ENCODE measurements at places on chromosomes 5 and 9. TPM values are rescaled to one million over a fixed set of nuclear protein-coding genes. Genes with fewer than 3 reads are reported as not detected.

Gene FOXI1
- not detected for total RNA-seq

Gene EDIL3
- total RNA-seq, result 442 TPM

Gene ZNF782
- 7.6 TPM for total RNA-seq

Gene HK3
- total RNA-seq, result not detected

Gene DYNC2I2
- 47.4 TPM for total RNA-seq

Gene SEC16A
- total RNA-seq, result 37.5 TPM

Gene MARVELD2
- 3.8 TPM for total RNA-seq

Measured in articular chondrocyte of knee joint (primary cell).